SK-N-MC (cell line): ENCODE measurements at places on chromosomes 5 and 9.

- DNase-seq, result no peak
Measured at GRCh38 chr9:97853056-97853843, at the start of gene FOXE1. FOXE1 (plus strand) TSS chr9:97853226; CDS start chr9:97853915, 689 bp downstream.

- no peak for DNase-seq
Measured at GRCh38 chr5:111143910-111144309, 51.8 kb downstream of the WDR36 start.

DNA sequence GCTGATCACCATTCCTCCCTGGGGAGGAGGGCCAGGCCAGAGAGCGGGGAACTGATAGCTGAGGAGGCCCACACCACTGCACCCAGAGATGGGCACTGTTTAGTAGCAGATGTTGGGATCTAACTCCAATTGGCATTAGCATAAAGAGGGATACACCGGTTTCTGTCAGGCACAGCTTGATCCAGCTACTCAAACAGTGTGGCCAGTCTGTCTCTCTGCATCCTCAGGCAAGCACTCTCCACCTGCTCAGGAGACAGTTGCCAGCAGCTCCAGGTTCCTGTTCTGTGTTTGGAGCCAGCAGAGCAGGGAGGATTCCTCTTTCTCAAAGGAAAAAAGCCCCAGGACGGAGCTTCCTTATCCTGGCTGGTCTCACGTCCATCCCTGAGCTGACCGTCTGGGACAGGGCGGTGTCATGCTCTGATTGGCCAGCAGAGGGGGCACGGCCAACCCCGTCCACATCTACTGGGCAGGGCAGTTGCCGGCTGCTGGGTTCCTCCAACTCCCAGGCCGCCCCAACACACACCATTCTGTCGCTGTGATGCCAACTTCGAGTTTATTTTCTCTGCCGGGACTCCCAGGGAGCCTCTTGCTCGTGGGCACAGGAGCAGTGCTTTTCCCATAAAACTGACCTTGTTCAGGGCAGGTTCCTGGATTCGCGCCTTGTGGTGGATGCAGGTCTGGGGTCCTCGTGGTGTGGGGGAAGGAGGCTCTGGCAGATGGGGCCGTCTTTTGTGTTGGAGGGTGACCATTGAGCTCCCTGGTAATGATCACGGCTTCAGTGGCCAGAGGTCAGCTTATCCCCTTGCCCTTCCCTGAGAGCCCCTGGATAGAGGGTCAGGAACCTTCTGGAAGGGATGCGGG, 47.9 kb downstream of the COL5A1 start:
- DNase-seq, result no peak

GRCh38 chr9:89309166-89309565, 1.8 kb upstream of the CKS2 start:
- DNase-seq, result no peak

GRCh38 chr5:82285206-82285605, 7.1 kb upstream of the RPS23 start:
- no peak for DNase-seq

- no peak for DNase-seq
Measured at GRCh38 chr9:126694206-126695081, 80.7 kb downstream of the LMX1B start.

- DNase-seq, result no peak
Measured at GRCh38 chr9:81489046-81489445, 200.3 kb downstream of the TLE1 start.

GRCh38 chr5:78025540-78025939, 249.4 kb upstream of the TBCA start:
- no peak for DNase-seq

GRCh38 chr5:123512611-123513461, 859 bp downstream of the CSNK1G3 start:
- DNase-seq, result no peak

GRCh38 chr5:178441486-178442270, 148.5 kb downstream of the COL23A1 start:
- no peak for DNase-seq

DNA sequence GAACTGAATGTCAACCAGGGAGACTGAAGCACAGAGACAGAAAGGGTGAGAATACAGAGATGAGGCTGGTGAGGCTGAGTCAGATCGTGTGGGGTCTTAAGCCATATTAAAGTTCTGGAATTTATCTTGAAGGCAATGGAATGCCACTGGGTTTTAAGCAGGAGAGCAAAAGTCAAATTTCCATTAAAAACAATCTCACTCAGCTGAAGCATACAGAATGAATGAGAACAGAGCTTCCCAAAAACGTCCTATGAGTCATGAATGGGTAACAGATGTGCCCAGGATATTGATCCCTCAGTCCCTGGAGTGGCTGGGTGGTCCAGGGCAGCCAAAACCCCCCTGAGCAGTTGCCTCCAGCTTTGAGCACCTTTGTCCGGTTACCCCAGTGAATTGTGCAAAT, 44.9 kb downstream of the PFDN1 start:
- DNase-seq, result no peak

DNA sequence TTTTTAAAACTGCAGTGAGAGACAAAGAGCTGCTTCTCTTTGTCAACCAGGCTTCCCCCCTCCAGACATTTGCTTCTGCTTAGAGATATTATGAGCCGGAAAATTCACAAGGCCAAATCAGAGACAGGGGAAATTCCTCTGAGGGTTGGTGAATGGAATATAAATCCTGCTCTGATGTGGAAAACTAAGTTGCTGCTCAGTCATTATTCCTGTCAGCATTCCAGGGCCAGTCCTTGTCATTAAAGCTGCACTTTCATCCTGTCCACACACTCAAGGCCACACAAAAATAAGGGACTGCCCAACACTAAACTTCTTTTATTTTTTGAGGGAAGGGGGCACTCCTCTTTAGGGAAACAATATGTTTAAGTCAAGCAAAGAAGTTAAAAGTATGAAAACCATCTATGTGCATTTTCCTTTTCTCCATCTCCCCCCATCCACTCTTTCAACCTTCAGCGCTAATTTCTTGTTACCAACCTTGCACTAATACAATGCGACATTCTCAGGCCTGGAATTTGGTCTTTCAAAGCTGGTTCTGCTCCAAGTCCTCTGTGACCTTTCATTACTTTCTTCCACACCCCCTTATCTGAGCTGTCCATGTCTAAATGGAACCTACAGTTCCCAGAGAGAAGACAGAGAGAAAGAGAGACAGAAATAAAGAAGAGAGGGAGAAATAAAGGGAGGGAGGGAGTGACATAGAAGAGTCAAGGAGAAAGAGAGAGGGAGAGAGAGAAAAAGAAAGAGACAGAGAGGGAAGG, 118.9 kb upstream of the S1PR3 start:
- DNase-seq, result no peak

GRCh38 chr5:177535125-177535524, 18.4 kb upstream of the DDX41 start:
- no peak for DNase-seq

DNA sequence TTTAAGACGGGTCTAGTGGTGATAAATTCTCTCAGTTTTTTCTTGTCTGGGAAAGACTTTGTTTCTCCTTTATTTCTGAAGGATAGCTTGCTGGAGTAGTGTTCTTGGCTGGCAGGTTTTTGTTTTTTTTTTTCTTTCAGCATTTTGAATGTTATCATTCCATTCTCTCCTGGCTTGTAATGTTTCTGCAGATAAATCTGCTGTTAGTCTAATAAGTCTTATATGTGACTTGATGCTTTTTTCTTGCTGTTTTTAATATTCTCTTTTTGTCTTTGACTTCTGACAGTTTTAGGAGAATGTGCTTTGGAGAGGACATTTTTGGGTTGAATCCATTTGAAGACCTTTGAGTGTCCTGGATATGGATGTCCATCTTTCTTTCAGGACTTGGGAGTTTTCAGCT, 16.0 kb downstream of the HSD17B4 start:
- no peak for DNase-seq

- DNase-seq, result no peak
Measured at GRCh38 chr5:82910905-82911304, 166.3 kb downstream of the TMEM167A start.

- no peak for DNase-seq
Measured at GRCh38 chr9:126609191-126609590, 4.5 kb upstream of the LMX1B start.

DNA sequence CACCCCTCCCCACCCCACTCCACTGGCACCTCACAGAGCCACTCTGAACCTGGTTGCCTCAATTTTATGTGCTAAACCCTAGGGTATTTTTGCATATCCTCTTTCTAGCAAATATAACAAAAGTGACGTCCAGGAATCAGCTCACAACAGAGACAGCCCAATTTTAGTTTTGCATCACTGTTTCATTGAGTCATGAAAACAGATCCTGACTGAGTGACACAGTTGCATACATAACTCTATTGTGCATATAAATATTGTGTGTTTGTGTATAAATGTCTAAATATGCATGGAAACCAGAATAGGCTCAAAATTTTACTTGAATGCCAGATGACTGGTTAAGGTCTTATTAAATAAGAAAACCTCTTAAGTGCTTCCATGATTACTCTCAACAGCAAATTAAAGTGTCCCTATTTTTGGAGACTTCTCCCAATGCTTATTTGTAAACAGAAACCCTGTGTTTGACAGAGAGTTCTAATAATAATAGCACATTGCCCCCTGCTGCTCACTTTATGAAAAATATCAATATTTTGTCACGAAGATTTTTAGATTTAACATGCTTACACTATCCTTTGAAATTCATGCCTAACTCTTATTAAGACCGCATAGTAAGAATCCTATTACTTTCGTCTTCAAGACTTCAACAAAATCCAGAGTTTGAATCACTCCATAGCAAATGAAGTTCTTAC, 75.5 kb upstream of the PRRC1 start:
- DNase-seq, result peak; percentile 14
